Activated T-cell treated with anti-CD3 and anti-CD28 coated beads for 4 hours (primary cell): ENCODE measurements at places on chromosomes 2 and 18.

- DNase-seq = no peak
Measured at GRCh38 chr2:62740221-62740620, 34.7 kb downstream of the EHBP1 start.

DNA sequence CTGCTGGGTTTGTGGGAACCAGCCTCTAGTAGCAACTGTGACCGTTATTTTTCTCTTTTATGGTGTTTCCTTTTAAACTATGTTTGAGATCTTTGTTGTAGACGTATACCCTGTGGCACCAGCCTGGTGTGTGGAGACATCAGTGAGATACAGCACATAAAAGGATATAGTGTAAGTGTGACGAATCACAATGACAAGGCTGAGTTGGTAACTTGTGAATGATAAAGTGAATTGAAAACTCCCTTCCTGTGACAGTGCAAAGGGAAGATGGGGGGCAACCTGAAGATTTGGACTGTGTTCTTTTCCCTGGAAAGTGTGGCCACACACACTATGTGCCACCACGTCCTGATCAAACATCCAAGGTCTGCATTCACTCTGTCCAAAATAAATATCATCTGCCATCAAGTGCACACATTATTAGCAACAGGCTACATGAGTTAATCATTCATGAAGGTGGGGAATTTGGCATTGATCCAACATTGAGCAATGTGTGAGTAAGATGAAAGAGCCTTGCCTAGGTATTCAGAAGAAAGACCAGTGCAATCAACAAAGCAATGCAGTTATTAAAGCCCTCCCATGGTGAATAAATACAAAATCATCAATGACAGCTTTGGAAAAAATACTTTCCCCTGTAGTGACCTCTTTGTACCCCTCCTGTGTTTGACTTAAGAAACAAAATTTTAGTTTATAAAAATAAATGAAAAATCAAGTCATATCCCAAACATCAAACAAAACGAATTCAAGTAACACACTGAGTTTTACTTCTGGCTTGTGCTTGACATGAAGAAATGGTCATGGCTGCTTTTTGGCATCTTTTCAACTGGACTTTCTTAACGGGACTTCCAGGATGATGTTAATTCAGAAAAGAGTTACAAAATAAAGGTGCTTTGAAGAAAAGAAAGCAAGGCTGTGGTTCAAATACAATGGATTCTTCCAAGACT is 1280.5 kb upstream of the ZEB2 start:
- DNase-seq = no peak

GRCh38 chr2:191724015-191724414 is 46.1 kb downstream of the NABP1 start:
- DNase-seq = no peak

- no peak for DNase-seq
Measured at GRCh38 chr2:162333968-162334367, 10.0 kb upstream of the GCA start.

DNA sequence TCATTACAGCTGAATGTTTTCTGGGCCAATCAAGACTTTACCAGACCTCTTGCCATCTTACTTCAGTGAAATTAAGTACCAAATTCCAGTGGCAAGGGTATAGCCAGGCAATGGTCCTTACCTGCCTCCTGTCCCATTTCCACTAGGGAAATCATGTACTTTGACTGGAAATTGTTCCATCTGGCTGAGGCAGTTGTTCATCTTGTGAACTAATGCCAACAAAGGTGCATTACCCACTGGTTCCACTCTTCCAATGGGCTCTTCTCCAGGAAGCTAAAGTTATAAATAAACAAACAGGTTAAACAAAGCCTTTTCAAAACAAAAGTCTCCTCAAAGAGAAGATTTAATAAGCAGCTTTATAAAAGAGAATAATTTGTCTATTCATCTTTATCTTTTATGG is 80.7 kb upstream of the DNER start:
- DNase-seq = no peak

DNA sequence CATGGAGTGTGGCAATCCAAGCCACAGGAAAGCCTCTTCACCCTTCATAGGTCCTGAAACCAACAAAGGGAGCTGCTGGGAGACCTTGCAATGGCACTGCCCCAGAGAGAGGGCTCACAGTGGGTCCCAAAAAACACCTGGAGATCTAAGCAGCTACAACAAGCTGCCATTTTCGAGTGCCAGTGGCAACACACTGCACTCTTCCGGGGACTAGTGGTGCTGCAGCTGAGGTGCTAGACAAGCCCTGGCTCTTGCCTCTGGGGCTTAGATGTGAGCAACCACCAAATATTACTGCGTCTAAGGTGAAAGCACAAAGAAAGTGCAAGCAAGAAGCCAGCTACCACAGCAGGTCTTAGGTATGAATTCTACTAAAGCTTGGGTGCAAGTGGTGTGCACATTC is 192.9 kb downstream of the NOL4 start:
- DNase-seq = no peak

DNA sequence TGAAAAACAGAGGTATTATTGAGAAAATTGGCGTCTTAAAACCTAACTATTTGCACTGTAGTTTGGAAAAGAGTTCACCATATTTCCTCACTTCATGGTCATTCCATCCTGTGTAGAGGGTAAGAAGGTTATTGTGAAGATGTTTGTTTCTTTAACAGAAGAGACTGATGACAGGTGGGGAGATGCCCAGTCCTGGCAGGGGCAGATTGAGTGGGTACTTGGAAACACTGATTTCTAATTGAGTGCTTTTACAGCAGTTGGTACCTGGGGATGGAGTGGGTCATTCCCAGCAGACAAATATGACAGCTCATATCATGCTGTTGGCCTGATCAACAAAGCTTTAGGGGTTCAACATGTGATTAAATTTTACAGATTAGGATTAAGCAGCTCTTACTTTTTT is 67.5 kb downstream of the MYOM1 start:
- no peak for DNase-seq

GRCh38 chr2:149057401-149057800 is 18.9 kb downstream of the LYPD6B start:
- no peak for DNase-seq

DNA sequence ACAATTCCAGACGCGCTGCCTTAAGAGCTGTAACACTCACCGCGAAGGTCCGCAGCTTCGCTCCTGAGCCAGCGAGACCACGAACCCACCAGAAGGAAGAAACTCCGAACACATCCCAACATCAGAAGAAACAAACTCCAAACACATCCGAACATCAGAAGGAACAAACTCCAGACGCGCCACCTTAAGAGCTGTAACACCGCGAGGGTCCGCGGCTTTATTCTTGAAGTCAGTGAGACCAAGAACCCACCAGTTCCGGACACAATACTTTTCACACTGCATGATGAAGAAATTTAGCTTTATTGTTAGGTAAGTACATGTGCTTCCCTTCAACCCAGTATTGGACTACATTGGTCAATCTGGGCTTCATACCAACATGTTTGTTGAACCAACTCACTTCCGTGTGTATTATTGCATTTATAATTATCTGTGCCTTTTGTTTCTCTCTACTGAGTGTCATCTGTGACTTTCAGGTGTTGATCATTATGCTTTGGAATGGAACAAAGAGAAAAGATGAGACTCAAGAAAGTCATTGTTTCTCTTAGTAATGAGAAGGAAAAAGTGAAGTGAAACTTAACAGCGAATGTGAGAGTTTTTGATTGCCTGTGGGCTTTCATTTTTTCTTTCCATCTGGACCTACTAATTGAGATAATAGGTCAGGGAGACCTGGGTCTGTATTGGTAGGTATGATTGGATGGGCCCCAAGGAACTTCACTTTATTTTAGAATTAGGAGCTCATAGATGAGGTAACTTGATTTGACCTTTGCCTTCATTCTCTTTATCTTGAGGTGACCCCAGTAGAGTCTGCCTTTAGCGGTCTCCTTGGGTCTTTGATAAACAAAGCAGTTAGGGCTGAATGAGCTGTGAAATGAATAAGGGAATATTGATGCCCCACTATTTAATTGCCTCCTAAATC is 76.1 kb upstream of the CAVIN2 start:
- DNase-seq = no peak

- DNase-seq = no peak
Measured at GRCh38 chr2:215529271-215529670, 93.4 kb upstream of the FN1 start.

DNA sequence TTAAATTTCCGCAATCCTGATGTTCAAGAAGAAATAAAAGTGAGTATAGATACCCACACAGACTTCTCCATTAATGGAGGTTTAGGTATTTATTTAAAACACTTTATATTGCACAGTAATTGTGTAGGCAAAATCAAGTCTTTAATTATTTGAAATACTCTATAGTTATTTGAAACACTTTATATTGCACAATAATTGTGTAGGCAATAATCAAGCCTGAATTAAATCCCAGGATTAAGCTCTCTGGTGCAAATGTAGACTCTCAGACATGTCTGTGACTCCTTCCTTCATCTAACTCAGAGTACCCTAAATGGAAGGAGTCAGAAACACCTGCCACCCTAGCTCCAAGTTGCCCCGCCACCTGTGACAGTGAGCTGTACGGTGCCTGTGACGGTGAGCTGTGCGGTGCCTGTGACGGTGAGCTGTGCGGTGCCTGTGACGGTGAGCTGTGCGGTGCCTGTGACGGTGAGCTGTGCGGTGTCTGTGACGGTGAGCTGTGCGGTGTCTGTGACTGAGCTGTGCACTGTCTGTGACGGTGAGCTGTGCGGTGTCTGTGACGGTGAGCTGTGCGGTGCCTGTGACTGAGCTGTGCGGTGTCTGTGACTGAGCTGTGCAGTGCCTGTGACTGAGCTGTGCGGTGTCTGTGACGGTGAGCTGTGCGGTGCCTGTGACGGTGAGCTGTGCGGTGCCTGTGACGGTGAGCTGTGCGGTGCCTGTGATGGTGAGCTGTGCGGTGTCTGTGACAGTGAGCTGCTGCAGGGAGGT is 11.0 kb downstream of the SLC3A1 start:
- no peak for DNase-seq

- no peak for DNase-seq
Measured at GRCh38 chr2:236164201-236164924, 3.8 kb downstream of the GBX2 start.

GRCh38 chr18:25594351-25594750 is 242.4 kb upstream of the ZNF521 start:
- no peak for DNase-seq

- DNase-seq = no peak
Measured at GRCh38 chr2:98480598-98480997, 35.9 kb downstream of the INPP4A start.

- DNase-seq = no peak
Measured at GRCh38 chr2:136210455-136210805, 92.5 kb upstream of the CXCR4 start.

DNA sequence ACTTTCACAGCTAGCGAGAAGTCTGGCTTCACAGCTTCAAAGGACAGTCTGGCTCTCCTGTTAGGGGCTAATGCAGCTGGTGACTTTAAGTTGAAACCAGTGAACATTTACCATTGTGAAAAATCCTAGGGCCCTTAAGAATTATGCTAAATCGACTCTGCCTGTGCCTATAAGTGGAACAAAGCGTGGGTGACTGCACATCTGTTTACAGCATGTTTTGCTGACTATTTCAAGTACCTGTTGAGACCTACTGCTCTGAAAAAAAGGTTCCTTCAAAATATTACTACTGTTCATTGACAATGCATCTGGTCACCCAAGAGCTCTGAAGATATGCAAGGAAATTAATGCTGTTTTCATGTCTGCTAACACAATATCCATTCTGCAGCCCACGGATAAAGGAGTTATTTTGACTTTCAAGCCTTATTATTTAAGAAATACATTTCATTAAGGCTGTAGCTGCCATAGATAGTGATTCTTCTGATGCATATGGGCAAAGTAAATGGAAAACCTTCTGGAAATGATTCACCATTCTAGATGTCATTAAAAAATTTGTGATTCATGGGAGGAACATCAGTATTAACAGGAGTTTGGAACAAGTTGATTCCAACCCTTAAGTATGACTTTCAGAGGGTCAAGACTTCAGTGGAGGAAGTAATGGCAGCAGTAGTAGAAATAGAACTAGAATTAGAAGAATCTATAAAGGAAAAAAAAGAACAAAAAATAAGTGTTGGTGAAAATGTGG is 48.9 kb downstream of the POLR1A start:
- no peak for DNase-seq

DNA sequence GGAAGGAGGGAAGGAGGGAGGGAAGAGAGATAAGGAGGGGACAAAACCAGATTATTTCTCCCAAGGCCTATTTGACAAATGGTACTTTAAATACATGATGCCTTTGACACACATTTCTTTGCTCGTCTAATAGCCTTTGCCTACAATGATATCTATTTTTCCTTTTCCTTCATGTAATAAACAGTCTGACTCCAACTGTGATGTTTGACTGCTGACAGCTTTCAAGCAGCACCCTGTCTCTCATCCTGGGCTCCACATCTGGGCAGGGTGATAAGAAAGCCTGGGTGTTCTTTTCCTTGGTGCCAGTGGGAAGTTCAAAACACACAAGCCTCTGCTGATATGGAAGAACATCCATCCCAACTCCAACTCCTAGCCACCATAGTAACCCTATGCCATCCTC is 1277.7 kb upstream of the NXPH2 start:
- no peak for DNase-seq

DNA sequence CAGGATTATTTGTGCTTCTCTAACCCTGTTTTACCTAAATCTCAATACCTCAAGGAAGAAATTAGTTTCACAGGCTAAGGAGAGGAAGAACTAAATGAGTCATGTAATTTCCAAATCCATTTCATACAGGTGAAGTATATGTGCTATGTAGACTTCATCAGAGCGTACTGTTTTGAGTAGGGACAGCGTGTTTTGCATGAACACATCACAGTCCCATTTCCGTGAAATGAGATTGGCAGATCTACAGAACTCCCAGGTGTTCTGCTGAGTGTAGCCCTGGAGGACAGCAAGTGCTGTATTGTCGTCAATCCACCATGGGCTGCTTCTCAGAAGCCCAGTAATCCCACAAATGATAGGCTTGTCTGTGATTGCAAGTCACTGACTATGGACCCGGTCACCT is 97.7 kb downstream of the XRCC5 start:
- DNase-seq = no peak

DNA sequence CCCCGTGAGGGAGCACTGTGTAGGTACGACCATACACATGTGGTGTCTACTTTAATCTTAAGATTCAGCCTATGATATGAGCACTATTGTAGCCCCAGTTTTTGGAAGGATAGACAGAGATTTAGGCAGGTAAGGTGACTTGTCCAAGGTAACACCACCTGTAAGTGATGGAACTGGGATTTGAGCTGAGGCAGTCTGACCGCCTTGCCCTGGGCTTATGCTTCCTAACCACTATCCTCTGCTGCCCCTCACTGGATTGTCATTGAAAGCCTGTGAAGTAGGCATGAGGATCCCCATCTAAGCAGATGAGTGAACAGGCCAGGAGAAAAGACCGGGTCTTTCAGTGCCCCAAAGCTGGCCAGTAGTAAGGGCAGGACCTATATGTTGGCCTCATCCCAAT is 343.8 kb downstream of the CYRIA start:
- DNase-seq = no peak

GRCh38 chr18:11367351-11367750 is 218.0 kb upstream of the PIEZO2 start:
- DNase-seq = no peak
